ENCODE measurements at places on chromosomes 11 and 22.
A peak's percentile ranks its signal among the peaks of the same experiment; 100 is the strongest.

DNA sequence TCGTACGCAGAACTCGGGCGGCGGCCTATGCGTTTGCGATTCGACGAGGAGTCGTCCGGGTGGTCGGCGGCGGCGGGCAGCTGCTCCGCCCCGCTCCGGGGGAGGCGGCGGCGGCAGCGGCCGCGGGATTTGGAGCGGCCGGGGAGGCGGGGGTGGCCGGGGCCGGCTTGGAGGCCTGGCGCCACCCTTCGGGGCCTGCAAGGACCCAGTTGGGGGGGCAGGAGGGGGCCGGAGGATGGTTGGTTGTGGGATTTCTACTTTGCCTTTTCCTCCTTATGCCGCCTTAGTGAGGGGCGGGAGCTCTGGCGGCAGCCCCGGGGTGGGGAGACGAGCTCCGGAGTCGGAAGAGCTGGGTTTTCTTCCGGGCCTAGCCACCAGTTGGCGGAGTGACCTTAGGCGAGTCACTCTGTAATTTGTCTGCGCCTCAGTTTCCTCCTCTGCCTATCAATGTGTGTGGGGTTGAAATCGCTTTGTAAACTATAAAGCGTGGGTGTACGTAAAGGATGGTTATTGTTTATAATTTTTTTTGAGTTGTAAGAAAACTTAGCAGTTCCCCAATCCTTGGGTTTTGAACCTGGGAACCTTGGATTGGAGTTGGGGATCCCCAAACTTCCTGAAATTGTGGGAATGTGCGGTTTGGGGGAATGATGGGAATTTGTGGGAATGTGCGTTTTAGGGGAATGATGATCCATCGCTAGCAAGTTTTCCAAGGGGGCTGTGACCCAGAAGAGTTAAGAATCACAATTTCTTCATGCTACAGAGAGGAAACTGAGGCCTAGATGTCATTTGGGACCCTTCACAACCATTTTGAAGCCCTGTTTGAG lies 679 bp downstream of the TUG1 start:
- DNase-seq = peak; percentile 56

DNA sequence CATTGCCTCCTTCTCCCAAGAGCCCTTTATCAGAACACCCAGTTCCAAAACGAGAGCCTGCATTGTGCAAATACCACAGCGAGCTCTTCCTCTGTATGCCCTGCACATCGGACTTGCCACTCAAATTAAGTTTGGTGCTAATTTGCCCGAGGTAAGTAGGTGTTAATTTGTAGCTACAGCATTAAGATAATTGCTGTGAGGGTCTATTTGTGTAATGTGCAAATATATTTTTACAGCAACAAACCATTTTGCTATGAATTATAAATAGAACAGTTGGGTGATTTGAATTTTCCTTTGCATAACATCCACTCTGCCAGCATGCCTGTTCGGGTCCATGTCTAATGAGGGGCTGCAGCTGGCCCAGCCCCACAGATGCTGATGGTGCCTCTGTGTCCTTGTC lies 8.1 kb downstream of the ARHGAP8 start:
- DNase-seq = no peak

DNA sequence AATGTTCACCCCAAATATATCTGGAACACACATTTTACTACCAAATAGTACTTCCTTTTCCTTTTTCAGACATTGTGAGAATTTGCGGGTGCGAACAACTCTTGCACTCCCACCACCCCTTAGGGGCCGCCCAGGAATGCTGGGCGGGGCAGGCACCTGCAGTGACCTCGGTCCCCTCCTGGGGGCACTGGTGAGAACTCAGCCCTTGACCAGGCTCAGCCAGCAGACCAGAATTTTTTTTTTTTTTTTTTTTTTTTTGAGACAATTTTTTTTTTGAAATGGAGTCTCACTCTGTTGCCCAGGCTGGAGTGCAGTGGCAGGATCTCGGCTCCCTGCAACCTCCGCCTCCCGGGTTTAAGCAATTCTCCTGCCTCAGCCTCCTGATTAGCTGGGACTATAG lies 75.8 kb downstream of the ARHGAP8 start:
- DNase-seq = peak; percentile 75

GRCh38 chr11:130947889-130948288 lies 31.6 kb upstream of the SNX19 start:
- no peak for DNase-seq

DNA sequence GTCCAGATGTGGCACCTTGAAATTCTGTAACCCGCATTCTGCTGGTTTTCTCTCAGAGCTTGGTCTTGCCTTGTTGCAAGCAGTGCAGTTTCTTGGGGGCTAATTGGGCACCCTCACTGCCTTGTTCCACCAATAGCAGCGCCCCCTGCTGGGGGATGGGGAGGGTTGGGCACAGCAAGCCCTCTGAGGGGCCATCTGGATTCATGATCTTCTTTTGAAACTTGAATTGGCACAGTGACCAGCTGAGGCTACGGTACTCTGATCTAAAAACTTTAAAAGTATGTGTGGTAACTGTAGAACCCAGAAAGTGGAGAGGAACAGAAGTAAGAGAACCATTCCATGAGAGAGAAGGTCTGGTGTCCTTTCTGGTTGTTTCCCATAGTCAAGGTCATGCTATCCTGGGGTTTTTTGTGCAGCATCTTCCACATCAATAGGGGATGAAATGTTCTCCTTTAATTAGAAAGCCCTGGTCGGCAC lies 64.2 kb downstream of the MED15 start:
- peak; percentile 96 for DNase-seq

GRCh38 chr11:63915961-63916836 lies 765 bp downstream of the RCOR2 start:
- peak; percentile 79 for DNase-seq

GRCh38 chr11:98944461-98944860 lies 76.3 kb upstream of the CNTN5 start:
- no peak for DNase-seq

DNA sequence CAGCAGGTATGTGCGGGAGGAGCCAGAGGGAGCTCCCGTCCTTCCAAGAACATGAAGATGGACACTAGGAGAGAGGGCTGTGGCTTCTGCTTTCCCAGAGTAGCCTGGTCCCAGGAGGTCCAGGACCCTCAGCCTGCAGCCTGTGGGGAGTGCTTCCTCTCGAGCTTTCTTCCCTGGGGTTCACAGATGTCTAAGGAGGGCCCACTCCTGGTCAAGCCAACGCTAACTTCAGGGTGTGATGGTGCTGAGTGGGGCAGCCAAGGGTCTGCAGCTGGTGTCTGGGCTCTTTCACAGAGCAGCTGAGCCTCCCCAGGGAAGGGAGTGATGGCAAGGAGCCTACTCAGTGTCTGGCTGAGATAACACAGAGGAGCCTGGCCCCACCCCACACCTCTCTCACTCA lies 3.3 kb downstream of the POU2F3 start:
- DNase-seq = no peak

GRCh38 chr11:1389932-1390568 lies at the start of gene BRSK2:
TSS of gene BRSK2 (plus strand) at chr11:1389934. CDS start at chr11:1390285, 351 bp downstream.
- no peak for DNase-seq

- DNase-seq = peak; percentile 41
Measured at GRCh38 chr22:22993184-22993583, 77.1 kb upstream of the GNAZ start.
